ENCODE measurements at places on chromosomes 16 and 17.

DNA sequence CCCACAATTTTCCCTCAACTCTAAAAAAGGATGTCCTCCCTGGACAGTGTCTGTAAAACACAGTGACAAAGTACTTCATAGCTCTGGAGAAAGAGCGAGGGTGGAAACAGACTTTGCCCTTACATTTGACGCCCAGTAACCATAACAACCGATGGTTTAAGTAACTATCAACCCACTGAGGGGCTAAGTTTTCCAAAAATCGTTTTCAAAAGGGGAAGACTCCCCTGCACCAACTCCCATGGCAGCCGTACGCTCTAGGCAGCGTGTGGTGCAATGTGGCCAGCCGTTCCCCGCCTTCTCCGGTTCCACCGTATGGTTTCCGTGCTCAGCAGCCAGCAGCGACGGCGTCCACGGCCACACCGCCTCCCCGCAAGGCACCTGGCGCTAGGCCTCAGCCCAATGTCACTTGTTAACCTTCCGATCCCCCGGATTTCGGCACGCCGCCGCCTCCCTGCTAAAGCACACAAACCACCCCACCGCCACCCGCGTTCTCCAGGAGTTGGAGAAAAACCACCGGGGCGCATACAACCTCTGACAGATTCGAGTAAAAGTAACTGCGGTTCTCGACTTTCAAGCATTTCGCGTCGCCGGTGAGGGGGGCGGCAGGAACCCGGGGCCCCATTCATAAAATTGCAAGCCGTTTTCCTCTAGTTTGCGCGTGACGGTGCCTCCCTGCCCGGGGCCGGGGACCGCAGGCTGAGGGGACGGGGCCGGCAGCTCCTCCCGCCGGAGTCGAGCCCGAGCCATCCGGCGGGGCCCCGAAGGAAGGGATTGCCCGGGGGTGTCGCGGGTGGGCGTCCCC, 661 bp downstream of the TEX2 start:
- peak; percentile 65 for DNase-seq

DNA sequence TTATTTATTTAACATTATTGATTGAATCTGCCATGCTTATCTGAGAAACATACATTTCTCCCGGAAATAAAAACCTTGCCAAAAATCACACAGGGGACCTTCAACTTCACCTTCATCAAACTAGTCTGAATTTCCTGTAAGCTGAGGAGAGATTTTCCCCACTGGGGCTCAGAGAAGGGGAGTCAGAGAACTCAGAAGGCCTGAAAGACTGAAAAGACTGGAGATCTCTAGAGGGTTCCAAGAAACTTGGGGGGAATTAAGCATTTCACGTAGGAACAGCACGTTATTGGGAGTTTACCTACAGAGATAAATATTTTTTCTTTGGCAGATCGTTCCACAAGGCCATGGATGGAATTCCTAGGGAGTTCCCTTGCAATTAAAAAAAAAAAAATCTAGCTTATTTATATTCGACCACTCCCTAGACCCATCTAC, 528 bp upstream of the NOL11 start:
- no peak for DNase-seq

GRCh38 chr16:82535262-82535661, 91.5 kb upstream of the CDH13 start:
- no peak for DNase-seq

- DNase-seq = no peak
Measured at GRCh38 chr17:31549121-31549524, 157.6 kb downstream of the RAB11FIP4 start.

DNA sequence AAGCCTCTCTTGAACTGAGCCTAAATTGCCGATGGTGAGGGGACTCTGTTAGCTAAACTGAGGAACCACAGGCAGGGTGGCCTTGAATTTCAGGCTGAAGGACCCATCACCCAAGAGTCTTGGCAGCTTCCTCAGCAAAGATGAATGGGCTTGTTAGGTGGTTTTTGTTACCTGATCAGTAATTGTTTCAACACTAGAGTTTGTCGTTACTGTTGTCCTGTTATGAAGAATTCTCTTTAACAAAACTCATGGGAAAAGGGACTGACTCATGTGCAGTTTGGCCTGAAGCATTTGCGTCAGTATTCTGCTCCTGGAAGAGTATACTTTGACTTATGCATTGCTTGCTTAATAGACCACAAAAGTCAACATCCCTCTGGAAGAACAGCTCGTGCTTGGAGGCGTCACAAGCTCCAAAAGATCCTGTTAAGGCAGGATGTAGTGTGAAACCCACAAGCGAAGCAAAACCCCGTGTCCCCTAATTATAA, 206.0 kb downstream of the IRX3 start:
- no peak for DNase-seq

DNA sequence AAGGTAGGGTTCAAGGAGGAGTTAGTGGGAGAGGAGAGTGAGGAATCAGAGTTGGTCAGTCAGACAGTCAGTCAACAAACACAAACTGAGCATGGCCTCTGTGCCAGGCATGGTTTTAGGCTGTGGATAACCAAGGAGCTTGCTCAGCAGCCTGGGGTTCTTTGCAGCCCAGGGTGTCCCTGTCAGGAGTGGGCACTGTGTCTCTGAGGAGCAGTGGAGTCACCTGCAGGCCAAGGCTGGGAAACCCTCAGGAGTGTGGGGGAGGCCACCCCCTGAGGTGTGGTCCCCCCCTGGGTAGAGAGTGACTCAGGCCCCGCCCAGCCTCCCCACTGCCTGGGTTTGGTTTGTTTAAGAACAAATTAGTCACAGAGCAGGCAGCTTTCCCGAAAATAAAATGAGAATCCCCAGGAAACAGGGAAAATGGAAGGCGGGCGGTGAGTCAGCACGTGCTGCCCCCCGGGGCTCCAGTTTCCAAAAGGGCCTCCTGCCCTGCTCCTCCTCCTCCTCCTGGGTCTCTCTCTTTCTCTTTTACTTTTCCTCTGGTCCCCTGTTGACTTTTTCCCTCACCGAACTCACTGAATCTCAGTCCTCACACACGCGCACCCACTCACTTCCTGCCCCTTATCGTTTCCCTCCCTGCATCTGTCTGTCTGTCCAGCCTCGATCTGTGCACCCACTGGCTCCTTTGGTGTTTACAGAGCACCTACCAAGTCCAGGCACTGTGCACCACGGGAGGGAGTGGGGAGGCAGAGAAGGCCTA, 44.3 kb downstream of the SOCS3 start:
- DNase-seq = no peak

DNA sequence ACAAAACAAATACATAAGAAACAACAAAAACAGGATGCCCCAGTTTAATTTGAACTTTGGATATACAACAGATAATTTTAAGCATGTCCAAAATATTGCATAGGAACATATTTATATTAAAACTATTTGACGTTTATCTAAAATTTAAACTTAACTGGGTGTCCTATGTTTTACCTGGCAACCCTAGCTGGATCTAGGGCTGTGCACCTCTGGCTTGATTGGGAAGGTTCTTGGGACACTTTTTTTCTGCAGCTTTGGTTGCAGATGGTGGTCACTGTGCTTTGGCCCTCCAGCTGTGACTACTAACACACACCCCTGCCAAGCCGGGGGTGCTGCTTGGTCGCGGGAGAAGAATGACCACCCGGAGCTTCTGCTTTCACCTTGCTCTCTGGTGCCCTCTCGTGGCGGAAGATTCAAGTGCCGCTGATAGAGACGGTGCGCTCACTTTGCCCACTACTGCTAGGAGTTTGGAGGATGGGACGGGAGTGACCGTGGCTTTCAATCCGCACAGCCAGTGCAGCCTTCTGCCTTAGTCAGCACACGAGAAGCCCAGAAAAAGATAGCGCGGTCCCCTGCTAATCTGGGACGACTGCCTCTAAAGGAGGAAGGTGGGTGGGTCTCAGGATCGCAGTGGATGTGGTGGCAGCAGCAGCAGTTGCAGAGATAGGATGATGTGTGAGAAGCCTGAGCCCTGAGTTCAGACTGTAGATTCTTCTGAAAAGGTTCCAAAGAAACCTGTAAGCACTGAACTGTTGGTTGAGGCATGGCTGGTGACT, 6.7 kb downstream of the SPACA3 start:
- DNase-seq = peak; percentile 62

GRCh38 chr17:12729086-12729485, 60.2 kb upstream of the ARHGAP44 start:
- no peak for DNase-seq

DNA sequence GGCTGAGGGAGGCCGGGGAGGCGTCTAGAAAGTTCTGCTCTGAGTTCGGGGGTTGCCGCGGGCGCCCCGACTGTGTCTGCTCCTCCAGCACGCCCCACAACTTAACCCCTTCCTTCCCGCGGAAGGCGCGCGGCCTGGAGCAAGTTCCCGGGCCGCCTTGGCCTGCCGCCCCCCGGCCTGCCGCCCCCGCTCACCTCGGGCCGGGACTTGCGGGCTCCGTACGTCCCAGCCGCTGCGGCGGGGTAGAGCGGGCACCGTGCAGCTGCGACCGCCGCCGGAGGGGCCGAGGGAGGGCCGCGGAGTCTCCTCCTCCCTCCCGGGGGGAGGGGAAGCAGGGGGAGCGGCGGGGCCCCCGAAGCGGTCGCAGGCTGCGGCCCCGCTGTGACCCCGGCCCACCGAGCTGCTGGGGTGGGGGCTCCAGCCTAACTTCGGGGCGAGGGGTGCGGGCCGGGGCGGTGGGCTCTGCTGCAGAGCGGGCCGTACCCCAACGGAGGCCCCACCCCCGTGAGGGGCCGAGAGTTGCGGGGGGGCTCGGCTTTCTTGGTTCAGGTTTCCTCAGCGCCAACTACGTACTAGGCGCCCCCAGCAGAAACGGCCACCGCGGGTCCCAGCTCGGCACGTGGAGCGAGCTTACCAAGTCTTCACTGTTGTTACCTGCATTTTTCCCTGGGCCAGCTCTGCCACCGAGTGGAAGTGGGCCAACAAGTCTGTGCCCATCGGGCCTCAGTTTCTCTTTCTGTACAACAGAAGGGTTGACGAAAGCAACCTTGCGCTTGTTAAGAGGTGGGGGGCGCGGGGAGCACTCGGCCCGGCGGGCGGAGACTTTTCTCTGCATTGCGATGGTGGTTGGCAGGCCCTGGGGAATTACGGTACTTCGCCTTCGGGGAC, at the start of gene CCDC102A:
CCDC102A (minus strand) TSS at position 266 of the 888 bp plus-strand sequence. CDS start 7,394 bp downstream, outside the sequence.
- peak; percentile 44 for DNase-seq

DNA sequence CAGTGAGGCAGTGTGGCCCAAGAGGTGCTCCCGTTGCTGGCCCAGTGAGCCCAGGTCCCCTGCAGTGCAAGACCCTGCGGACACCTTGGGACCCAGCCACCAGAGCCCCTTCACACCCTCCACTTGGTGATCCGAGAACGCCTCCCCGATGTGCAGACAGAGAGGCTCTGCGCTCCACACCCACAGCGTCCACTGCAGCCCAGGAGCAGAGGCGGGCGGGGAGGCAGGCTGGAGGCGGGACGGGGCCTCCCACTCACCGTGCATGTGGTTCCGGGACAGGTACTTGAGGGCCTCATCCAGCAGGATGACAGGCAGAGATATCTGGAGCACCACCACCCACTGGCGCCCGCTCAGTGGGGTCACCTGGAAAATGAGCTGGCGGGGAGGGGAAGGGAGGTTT, 12.1 kb upstream of the P2RX1 start:
- no peak for DNase-seq

DNA sequence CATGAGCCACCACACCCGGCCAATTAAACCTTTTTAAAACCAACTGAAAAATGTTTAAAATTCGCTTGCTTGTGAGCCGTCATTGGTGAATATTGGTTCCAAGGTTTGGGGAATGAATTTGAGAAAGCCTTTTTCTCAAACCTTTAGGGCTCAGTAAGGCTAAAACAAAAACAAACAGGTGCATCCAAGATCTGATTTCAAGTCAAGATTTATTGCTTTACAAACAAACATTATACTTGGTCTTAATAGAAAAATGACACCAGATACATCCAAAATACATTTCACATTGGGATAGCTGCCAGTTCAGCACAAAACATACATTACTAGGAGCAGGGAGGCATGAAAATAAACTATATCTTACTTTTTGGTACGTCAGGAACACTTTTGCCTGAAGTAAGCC, 5.4 kb downstream of the C17orf58 start:
- no peak for DNase-seq
